ENCODE measurements at places on chromosomes 16 and 17.

- DNase-seq: no peak
Measured at GRCh38 chr17:44359006-44359405, 4.6 kb downstream of the FAM171A2 start.

DNA sequence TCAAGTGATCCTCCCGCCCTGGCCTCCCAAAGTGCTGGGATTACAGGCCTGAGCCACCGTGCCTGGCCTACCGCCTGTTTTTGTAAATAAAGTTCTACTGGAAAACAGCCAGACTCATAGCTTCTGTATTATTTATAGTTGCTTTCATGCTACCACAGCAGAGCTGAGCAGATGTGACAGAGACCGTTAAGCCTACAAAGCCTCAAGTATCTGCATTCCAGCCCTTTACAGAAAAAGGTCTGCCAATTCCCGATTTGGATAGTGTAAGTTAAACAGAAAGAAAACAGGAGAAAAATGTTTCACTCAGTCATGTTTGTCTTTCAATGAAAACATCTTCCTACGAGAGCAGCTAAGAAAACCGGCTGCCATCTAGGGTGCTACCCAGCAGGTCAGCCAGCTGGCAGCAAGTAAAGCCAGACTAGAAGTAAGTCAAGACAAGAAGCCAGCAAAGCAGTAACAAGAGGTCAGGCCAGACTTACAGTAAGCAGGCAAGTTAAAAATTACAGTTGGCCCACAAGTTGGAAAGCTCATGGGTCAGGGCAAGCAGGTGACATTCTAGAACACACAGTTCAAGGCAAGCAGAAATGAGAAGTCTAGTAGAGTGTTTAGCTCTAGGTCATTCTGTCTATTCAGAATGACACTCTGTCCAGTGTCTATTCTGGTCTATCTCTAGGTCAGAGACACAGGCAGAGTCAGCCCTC lies 17.7 kb downstream of the NCBP3 start:
- DNase-seq: no peak

- no peak for DNase-seq
Measured at GRCh38 chr17:76351526-76352071, 2.1 kb downstream of the PRPSAP1 start.

DNA sequence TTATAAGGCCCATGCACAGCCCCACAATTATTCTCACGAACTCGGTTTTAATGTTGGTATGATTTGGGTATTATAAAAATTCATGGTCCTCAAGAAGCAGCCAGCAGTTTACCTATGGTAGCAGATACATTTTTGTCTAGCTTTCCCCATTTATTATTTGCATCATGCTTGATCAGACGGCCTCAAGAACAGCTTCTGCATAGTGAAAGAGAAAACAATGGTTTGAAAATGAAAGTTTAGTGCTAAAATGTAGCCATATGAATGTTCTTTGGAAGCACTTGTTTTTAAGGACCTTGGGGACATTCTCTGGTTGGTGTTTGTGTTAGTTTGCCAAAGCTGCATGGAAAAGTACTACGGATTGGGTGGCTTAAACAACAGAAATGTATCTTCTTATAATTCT lies 72.4 kb upstream of the CPHXL start:
- DNase-seq: no peak

DNA sequence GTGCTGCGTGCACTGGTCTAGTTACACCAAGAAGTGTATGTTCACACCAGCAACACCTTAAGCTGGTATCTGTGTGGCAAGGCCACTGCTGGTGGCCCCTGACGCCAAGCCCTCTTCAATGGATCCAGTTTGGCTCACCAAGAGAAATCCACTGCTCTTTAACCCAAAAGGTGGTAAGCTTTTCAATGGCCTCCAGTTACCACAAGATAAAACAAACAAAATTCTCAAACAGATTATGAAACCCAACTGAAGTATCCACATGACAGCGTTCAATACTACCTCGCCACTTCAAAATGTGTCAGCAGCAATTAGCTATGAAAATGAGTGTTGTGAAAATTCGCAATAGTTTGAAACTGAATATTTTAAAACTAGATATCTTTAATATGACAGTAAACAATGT lies 96.5 kb upstream of the AKTIP start:
- no peak for DNase-seq

GRCh38 chr17:69878661-69879060 lies 196.4 kb upstream of the KCNJ16 start:
- DNase-seq: no peak

DNA sequence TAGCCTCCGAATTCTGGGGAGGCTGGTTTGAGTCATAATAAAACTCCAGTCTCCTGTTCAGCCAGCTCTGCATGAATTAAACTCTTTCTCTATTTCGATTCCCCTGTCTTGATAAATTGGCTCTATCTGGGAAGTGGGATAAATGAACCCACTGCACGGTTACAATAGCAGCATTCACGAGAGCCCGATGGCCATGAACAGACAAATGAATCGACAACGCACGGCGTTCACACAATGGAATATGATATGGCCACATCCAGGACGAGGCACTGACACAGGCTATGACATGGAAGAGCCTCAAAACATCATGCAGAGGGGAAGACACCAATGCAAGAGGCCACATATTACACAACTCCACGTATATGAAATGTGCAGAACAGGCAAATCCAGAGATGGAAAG lies 5.6 kb upstream of the CARD14 start:
- DNase-seq: no peak

DNA sequence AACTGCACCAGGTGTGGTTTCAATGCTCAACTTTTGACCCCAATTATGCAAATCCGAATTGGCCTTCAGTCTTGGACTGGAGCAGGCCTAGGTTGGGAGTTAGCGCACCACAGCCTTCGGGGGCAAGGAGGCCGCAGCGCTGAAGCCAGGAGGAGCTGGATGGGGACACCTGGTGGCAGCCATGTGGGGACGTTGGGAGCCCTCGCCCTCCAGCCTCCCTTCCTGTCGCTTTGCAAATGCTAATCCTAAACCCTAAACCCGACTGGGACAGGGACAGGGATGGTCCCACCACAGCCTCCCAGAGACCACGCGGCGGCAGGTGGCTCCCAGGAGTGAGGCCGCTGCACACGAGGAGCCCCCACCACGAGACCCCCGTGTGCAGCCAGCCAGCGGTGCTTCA lies 58.7 kb downstream of the KLHDC4 start:
- no peak for DNase-seq

DNA sequence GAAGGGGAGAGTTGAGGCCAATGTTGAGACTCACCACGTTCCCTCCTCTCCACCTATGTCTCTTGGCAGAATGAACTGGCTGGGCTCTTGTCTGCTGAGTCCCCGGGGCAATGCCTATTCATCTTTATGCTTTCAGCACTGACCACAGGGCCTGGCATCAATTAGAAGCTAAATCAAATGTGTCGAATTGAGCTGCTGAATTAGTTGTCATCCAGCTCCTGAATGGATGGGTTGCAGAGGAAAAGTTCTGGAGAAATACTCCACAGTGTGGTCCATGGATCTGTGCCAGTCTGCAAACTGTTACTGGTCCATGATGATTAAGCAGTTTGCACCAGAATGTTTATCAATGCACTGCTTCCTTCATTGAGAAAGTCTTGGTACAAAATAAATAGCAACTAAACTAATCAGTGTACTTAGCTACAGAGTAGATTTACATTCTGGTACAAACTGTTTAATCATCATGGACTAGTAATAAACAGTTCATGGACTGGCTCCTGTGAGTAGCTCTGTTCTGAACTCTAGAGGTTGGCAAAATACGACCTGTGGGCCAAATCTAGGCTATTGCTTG lies 4.6 kb downstream of the CNGB1 start:
- no peak for DNase-seq

DNA sequence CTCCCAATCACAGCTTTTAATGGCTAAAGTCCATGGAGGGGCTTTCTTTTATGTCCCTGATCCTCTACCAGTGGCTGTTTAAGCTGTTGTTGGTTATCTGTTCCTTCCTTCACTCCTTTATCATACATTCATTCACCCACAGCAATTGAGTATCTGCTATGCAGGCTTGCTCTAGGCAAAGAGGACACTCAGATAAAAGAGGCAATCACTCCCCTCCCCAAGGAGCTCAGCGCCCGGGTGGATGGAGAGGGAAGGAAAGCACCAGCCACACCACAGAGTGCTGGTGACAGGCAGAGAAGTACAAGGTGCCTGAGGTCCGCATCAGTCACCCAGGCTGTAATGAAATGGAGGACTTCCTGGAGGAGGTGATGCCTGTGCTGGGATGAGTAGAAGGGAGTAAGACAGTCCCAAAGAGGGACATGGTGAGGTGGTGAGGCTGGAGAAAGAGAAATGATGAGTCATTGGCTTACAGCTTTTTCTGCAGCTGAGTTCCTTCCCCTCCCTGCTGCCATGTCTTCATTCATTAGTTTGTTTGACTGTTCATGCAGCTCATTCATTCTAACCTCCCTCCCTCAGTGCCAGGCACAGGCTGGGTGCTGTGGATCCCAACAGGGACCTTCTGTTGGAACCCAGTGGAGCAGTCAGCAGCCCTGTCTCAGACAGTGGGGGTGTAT lies 12.8 kb upstream of the NGFR start:
- no peak for DNase-seq

GRCh38 chr16:25111403-25112166 lies at the start of gene LCMT1:
LCMT1 (plus strand) TSS chr16:25111742; CDS start chr16:25111884, 142 bp downstream.
- DNase-seq: peak; percentile 99

DNA sequence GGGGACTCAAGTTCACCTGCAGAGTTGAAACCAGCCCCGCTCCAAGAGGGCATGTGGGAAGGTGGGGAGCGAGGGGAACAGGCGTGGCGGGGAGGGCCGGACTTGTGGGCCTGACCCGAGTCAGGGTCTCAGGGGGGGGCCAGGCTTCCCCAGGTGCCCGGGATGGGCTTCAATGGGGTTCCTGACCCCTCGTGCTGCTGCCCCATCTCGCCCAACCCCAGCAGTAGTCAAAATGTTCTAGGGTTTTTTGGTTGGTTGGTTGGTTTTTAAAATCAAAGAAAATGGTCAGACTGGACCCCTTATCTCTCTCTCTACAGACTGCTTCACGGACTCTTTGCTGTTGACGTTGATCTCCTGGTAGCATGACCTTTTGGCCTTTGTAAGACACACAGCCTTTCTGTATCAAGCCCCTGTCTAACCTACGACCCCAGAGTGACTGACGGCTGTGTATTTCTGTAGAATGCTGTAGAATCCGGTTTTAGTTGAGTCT lies 69.5 kb downstream of the AMFR start:
- DNase-seq: no peak

DNA sequence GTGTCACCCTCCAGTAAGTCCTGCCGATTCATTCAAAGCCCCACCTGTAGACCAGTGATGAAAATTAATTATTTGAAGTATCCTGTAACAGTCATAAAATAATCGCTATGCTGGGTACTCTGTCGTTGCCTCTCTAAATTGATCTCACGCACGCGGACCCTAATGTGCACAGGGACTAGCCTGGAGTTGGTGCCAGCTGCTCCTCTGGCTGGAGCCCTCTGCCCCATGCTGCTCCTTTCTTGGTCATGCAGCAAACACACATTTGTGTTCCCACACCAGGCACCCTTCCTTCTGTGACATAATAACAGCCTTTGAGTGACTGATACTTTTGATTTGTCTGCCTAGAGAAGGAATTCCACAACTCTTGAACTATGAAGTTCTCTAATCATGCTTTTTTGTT lies 16.0 kb downstream of the RAB11FIP3 start:
- peak; percentile 30 for DNase-seq

- DNase-seq: no peak
Measured at GRCh38 chr17:74123866-74124444, 79.5 kb upstream of the RPL38 start.

GRCh38 chr17:7063518-7064094 lies 16.4 kb downstream of the CLEC10A start:
- no peak for DNase-seq

DNA sequence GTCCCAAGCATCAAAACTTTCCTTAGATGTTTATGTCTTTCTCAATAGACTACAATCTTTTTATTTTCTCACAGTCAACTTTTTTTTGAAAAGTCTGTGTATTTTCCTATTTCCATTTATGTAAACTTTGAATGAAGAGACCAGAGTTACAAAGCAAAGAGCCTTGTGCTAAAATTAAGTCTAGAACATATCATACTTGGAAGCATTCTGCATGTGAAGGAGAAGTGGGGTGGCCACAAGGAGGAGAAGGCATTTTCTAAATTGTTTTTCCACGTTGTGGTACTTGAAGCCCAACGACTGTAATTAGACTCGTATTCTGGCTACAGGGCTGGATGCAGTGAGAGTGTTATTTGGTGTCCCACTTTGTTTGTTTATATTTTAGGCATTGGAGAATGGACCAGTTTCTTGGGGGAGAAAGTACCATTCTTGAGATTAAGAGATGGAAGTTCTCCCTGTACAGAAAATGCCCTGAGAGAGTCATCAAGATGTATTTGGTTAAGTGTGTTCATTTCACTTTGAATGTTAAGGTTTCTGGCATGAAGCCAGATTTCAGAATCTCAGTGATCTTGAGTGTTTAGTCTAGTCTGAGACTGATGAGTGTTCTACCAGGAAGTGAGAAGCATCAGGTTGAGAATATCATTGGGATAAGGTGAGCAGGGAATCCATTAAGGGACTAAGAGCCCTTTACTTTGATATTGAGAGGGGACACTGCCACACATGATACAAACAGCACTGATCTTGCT lies 71.6 kb downstream of the MAP2K6 start:
- DNase-seq: no peak

- no peak for DNase-seq
Measured at GRCh38 chr17:82110298-82110697, 12.3 kb upstream of the FASN start.

DNA sequence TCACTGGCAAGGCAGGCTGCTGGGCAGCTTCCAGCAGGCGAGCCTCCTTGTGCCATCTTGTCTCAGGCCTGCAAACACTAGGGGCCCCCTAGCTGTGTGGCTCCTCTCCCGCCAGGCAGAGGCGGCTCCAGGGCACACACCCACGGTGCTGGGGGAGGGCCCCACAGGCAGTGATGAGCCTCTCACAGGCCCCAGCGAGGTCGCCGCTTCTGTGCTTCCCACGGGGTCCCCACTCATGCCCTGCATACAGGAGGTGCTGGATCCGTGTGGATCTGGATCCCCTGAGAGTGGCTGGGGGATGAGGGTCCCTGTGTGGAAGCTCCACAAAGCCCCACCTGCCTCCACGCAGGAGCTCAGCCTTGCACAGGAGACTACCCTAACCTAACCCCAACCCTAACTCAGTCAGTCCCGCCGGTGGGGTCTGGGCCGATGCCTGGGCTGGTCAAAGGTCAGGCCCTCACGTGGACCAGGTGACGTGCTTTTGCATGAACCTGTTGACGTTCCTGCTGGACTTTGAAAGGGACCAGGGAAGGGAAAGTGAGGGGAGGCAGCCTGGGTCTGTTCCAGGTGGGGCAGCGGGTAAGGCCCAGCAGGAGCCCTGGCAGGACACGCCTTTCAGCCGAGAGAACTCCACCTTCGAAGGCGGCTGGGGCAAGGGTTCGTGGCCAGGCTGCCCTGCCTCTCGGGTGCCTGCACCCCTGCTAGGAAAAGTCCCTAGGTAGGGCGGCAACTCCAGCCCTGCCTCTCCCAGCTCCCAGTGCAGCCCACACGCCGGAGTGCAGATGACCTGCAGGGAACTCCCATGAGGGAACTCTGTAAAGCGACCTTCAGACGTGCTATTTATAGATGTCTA lies 5.2 kb downstream of the SECTM1 start:
- DNase-seq: peak; percentile 26

DNA sequence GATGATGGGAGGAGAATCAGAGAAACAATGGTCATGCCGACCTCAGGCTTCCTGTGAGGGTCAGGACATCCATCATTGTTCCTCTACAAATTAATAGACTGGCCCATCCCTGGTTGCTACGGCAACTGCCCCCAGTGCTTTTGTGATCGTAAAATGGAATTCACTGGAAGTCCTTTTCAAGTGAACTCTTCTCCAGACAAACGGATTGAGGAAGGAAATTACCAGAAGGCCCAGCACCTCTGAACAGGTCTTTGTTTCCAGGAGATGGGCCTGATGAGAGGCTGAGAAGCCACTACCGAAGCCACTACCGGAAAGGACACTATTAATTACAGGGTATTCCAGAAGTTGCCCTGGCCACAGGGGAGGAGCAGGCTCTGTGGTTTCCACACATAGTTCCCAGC lies 126.0 kb downstream of the MGAT5B start:
- peak; percentile 81 for DNase-seq
